NCI-H1436 treated with DMSO at 0.1 percent for 48 hours (cell line): ENCODE measurements at places on chromosomes 6 and 20.

DNA sequence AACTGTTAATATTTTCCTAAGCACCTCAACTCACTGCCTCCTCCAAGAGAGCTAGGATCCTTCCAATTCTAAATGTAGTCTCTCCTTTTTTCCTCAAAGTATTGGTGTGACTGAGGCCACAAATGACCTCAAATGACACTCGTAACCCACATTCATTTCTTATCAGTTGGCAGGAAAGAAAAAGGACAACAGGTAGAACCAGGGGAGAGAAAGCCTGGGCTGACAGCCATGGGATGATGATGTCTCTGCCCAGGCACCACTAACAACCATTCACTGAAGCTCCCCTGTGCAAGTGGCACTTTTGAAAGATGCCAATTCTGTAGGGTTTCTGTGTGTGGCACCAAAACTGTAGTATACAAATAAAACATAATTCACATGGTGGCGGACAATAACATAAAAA is 7.4 kb downstream of the ZBTB24 start:
- no peak for DNase-seq

GRCh38 chr20:13862245-13862644 is 77.4 kb downstream of the NDUFAF5 start:
- no peak for DNase-seq

- no peak for DNase-seq
These were observed 7.4 kb downstream of the EEF1A1 start for GRCh38 chr6:73513496-73513854.

- no peak for DNase-seq
These were observed 9.7 kb downstream of the PLTP start for GRCh38 chr20:45902199-45902701.

DNA sequence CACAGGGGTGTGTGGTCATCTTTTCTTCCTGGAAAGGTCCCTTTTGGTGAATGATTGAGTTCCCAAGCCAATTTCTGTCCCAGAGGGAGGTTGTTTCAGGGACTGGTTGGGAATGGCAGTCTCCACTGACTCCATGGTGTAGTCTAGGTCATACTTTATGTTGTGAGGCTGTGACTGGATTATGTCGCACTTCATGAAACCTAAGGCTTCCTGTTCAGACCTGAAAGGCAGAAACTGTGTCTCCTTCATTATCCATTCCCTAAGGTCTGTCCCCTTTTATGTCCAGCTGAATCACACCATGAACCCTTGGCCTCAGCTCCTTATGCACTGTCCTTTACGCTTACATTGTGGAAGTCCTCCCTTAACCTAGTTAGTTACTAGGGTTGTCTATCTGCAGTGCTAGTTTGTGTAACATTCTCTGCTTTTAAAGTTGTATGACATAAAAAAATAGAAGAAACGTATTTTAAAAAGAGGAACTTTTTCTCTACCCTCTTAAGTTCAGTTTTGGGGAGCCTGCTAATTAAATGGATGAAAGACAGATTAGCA is 191.3 kb downstream of the JARID2 start:
- no peak for DNase-seq

DNA sequence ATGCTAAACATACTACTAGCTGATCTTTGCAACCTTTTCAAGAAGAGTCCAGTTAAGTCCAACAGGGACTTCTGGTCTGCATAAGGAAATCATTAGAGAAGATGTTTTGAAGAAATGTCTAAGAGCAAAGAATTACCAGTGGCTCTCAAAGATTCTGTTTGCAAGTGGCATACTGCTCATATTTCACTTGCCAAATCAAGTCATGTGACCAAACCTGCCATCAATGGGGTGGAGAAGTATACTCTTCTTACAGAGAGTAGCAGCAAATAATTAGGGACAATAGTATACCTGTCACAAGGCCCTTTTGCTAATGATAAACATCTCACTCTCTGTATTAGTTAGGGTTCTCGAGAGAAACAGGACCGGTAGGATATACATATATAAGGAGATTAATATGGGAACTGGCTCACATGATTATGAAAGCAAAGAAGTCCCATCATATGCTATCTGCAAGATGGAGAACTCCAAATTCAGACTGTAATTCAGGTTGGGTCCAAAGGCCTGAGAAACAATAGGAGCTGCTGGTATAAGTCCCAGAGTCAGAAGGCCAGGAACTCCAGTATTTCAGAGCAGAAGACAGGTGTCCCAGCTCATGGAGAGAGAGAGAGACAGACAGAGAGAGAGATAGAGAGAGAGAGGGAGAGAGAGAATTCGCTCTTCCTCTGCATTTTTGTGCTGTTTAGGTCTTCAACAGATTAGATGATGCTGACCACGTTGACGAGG is 111.5 kb downstream of the LCA5 start:
- DNase-seq = no peak

GRCh38 chr6:80331974-80332373 is 225.5 kb downstream of the BCKDHB start:
- DNase-seq = no peak

DNA sequence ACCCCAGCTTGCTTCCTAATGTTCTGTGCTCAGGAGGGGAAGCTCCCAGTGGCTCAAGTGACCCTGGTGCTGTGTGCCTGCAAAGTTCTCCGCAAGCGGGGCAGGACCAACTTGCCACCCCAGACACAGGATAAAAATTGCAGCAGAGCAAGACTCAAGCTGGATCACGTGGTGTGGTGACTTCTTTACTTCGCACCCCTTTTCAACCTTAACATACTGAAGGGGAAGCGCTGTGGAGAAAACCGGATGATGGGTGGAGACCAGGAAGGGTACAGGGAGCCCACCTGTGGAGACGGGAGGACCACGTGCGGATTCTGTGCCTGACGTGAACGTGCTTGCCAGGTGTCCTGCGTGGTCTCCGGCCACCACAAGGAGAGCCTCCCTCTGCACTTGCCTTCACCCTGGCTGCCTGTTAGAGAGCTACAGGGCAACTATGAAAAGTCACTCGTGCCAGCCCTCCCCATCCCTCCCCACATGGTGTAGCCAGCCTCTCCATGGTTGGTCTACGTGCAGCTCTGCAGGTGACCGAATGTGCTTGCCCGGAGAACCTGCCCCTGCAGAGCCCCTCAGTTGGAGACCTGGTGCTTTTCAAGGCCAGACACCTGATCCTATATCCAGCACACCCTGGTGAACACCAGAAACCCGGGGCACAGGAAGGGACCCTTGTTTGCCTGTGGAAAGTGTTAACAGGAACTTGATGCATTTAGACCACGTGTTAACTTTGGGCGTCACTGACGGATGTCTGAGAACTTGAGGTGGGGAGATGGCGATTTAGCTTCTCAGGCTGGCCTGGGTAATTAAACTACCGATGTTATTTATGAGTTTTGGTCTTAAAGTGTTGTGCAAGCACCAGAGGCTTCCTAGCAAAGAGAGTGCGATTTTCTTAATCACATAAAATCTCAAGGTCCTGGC is 23.9 kb upstream of the DACT2 start:
- DNase-seq = no peak

DNA sequence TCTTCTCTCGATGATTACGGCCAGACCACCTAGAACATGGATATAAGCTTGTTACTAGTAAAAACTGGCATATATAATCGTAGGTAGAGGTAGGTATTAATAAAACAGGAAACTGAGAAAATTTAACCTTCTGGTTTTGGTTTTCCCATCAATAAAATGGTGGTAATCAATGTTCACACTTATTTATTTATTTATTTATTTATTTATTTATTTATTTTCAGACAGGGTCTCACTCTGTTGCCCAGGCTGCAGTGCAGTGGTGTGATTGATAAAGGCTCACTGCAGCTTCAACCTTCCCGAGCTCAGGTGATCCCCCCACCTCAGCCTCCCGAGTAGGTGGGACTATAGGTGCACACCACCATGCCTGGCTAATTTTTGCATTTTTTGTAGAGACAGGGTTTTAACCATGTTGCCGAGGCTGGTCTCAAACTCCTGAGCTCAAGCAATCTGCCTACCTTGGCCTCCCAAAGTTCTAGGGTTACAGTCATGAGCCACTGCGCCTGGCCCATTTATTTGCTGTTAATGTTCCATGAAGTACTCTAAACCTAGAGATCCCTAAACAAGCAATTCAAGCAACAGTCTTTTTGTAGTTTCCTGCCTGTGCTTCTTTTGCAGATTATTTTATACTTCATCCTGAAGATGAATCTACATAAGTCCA is 11.5 kb downstream of the TOMM6 start:
- no peak for DNase-seq

GRCh38 chr6:132443206-132443605 is 41.9 kb upstream of the MOXD1 start:
- no peak for DNase-seq

DNA sequence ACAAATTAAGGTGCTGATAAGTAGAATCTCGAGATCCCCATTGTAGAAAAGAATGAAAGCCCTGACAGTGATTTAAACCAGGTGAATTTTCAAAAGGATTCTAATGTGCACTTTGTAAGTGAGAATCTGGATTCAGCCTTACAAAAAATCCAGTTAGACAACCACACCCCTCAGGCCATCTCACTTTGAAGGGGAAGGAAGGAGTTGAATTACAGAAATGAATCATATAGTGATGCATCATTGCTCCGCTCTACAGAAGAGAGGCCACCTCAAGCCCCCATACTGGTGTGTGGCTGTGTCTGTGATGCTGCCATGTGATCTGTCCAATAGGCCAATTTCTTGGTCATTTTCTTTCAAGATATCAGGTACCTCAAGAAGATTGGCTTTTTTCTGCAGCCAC is 85.5 kb upstream of the NT5E start:
- no peak for DNase-seq

DNA sequence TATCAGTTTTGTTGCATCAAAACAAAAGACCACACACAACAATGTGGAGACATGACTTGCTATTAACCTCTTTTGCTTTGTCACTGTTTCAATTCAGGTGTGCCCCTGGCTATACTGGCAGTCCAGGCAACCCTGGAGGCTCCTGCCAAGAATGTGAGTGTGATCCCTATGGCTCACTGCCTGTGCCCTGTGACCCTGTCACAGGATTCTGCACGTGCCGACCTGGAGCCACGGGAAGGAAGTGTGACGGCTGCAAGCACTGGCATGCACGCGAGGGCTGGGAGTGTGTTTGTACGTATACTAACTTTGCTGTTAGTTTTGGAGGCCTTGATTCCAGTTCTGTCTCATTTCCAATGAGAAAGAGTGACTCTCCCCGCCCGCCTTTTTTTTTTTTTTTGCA is 356.9 kb downstream of the ARHGAP18 start:
- no peak for DNase-seq

DNA sequence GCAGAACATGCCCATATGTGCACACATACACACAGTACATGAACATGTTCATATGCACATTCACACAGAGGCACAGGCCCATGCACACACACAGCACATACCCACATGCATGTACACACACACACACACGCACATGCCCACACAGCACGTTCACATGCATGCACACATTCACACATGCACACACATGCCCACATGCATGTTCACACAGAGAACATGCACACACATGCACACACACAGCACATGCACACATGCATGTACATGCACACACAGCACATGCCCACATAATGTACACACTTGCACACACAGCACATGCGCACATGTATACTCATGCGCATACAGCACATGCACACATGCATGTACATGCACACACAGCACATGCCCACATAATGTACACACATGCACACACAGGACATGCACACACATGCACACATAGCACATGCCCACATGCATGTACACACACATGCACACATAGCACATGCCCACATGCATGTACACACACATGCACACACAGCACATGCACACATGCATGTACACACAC is 25.9 kb downstream of the RNASET2 start:
- no peak for DNase-seq

GRCh38 chr6:47276377-47276776 is 33.3 kb downstream of the TNFRSF21 start:
- DNase-seq = no peak

- no peak for DNase-seq
These were observed 347.5 kb upstream of the SOX4 start for GRCh38 chr6:21246075-21246474.

DNA sequence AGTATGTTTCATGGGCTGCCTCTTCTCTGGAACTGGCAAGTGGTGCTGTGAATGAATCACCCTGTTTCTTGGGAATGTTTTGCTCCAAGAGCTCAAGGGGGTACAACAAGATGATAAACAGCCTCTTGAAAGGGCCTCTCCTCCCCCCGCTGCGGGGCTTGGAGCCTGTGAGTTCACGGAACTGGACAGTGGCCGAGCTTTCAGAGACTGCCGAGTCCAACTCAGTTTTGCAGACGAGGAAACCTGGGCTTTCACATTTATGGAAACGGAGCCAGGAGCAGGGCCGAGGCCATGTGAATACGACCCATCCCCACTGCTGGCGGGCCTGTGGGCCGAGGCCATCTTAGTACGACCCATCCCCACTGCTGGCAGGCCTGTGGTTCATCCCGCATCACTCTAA is 18.2 kb upstream of the SRC start:
- DNase-seq = no peak

DNA sequence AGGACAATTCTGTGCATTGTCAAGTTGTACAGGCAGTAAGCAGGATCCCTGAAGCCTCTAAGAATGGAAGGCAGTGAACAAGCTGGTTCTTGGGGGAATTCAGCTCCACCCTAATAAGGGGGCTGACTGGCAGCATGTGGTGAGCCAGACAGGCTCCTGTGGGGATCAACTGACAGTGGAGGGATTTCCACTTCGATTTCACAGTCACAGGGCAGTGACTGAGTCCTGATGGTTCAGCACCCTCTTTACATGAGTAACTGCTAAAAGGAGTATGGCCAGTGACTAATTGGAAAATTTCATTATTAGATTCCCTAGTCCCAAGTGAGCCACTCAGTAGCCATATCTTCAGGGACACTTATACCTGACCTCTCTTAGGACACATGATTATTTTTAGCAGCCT is 78.4 kb downstream of the NDUFAF5 start:
- DNase-seq = no peak

DNA sequence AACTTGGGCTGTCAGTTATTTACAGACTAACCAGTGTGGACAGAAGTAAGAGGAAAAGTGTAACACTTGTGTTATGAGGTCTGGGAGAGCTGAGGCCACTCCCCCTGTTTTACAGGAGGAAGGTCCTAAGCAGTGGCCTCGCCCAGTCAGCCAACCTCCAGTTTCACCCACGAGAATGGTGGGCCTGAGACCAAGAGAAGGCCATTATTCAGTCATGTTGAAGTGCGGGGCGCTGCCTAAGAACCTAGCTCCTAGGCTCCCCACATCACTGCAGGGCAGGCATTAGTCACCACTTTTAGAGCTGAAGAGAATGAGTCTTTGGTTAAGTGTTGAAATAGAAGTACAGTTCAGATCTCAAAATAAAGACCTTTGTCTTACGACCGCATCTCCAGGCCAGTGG is 27.9 kb downstream of the CDYL start:
- no peak for DNase-seq

GRCh38 chr6:19415605-19416326 is 421.4 kb upstream of the ID4 start:
- no peak for DNase-seq

DNA sequence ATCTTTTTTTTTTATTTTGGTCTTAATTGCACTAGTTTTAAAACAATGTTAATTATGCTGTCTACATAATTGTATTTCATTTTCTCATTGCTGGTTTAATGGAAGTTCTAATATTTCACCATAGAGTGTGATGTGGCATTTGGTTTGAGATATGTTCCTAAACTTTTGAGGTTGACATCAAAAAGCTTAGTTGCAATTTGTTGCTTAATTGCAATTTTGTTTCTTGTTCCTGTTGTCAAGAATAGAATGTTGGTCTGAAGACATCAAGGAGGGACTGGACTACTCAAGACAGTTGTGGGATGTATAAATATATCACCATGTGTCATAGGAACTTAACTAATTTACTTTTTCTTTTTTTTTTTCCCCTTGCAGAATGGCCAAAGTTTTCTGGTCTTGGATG is 12.5 kb downstream of the HSF2 start:
- no peak for DNase-seq

GRCh38 chr6:27130668-27131428 is 116.7 kb upstream of the PRSS16 start:
- no peak for DNase-seq
